ENCODE measurements at places on chromosomes 16 and 17.

GRCh38 chr16:76059186-76059585 is 218.0 kb upstream of the CNTNAP4 start:
- DNase-seq = no peak

GRCh38 chr17:47792979-47793378 is 28.6 kb downstream of the OSBPL7 start:
- no peak for DNase-seq

DNA sequence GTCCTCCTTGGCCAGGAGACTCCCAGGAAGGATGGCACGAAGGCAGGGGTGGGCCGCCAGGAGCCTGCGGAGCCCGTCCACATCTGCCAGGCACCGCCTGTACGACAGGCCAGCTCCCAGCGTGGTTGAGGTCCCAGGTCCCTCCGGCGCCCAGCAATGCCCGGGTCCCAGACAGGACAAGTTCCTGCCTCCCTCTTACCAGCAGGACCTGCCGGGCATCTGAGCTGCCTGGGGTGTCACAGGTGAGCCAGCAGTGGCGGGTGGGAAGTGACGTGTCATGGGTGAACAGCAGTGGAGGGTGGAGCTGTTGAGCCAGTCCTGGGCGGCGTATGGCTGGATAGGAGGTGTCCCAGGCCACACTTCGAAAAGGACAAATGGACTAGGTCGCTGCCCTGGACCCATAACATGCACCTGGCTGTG is 15.7 kb upstream of the BAHCC1 start:
- DNase-seq = no peak

DNA sequence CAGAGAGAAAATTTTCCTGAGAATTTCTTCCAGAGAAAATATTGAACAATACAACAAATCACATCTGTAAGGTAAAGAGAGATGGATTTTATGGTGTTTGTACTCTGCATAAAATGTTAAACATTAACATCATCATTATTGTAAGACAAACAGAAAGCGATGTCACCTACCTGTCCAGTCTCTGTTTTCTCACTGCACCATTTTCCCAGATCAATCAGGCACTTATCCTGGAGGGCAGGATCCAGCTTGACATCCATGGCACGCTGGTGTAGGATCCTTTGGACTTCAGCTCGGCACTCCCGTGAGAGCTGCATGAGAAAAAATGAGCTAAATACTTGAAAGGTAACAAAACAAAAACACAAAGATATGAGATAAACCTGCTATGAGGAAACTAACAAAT is 55.9 kb upstream of the CLEC18B start:
- no peak for DNase-seq
